NCI-H1417 (cell line): ENCODE measurements at places on chromosomes 5 and 9.
A peak's percentile ranks its signal among the peaks of the same experiment; 100 is the strongest.

DNA sequence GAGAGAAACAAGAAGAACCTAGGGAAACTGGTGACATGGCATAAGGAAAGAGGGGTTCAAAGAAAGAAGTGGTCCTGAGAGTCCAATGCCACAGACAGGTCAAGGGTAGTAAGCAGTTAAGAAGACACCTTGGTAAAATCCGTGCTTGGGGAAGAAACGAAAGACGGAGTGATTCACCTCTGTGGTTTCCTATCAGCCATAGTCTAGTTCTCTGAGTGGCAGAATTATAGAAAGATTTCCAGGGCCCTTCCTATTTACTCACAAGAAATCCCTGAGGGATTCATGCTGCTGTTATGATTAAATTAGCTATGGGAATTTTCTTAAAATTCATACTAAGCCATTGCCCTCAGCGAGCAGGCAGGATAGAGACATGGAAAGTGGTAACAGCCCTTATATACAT, 31.7 kb downstream of the IL33 start:
- DNase-seq, result no peak

GRCh38 chr5:157748760-157749461, 5.4 kb downstream of the LSM11 start:
- DNase-seq, result no peak

DNA sequence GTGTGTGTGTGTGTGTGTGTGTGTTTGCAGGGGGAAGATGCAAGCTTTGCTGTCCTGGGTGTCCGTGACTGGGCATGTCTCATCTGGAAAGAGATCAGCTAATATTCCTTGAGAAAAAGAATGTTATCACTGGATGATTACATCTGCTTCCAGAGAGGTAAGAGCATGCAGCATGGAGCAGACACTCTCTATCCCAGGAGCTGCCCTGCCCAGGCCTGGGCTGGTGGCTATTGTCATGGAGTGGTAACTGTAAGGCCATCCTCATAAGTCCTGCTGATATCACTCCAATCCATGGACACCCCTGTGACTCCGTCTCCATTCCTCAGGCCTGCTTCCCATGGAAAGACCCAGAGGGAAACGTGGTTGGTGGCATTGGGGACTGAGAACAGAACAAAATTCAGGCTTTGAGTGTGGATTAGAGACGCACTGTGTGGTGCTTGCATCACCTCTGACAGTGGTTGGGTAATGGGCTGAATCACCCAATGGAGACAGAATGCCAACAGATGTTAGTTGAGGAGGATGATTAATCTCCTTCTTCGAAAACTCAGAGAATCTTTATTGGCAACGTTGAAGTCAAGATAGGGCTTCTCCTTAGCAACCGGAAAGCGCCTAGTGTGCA, 52.0 kb upstream of the KCNIP1 start:
- DNase-seq, result no peak

DNA sequence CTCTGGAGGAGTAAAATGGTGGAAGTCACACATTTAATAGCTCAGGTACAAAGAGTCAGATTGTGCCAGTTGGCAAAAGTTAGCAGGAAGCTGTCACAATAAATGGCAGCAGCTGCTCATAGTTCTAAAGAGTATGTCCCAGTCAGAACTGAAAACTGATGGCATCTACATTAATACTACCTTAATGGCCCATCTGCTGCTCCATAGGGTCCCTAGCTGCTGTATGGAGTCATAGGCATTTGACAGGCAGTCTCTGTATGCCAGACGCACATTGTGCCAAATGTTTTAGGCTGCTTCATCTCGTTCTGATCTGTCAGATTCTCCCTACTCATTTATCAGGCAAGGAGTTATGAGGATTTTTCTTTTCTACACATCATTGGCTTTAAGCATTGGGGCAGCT, 515.8 kb upstream of the ARRDC3 start:
- DNase-seq, result peak; percentile 11

DNA sequence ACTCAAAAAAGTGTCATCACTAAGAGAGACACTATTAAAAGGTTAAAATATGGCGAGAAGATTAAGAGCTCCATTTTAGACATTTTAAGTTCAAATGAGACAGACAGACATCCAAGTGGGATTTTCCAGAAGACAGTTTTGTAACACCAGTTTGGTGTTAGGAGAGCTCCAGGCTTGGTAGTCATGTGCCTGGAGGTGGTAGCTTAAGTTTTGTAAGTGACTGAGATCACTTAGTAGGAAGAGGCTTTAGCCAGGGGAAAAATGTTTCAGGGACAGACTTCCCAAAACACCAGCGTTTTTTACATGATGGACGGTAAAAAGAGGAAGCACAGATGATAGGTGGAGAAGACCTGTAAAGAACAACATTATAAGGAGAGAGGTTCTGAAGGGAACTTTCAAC, 150.3 kb downstream of the GIN1 start:
- DNase-seq, result no peak

DNA sequence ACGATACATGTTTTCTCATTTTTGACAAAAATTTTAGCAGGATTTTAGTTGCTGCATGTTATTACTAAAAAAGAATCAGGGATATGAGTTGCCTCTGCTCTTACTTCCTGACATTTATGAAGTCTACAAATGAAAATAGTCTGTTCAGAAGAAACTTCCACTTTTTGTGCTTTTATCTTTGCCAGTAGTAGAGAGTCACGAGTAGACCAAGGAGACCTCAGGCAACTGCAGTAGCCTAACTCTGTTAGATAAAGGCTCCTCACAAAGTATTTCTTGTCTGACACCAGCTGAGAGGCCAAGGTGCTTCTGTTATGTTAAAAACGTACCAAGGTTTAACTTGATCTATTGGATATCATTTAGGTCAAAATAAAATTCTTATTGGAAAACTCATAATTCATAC, 333.9 kb downstream of the NR2F1-AS1 start:
- DNase-seq, result no peak

DNA sequence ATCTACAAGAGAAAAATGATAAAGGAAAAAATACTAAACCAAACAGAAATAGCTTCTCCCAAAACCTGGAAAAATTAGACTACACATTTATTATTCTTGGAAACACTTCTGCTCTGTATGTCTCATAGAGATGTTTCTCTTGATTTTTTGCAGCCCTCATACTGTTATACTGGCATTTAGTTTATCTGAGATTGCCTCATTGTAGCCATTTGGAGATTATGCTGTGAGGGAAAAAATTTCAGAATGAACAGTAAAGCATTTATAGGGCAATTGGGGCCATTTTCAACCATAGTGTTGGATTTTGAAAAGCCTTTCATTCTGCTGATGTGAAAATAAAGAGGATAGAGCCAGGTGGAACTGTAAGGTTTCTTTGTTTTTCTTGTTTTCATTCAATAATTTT, 441.8 kb upstream of the RIOK2 start:
- DNase-seq, result no peak

DNA sequence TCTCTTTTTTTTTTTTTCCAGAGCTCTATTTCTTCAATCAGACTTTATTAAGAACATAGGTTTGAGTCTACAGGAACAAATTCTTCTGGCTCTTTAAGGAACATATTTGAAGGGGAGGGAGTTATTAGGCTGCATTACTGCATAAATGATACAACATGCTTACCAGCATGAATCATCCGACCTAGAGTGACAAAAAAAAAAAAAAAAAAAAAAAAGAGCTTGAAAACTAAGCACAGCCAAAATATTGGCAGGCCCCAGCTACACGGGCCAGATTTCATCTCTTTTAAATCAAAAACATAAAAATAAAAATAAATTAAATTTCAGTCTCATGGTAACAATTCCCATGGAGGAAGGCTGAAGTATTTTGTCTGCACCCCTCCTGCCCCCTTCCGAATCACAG, 26.3 kb downstream of the MSX2 start:
- DNase-seq, result no peak

- DNase-seq, result no peak
Observed at GRCh38 chr9:78363221-78363620, 66.3 kb downstream of the PSAT1 start.

DNA sequence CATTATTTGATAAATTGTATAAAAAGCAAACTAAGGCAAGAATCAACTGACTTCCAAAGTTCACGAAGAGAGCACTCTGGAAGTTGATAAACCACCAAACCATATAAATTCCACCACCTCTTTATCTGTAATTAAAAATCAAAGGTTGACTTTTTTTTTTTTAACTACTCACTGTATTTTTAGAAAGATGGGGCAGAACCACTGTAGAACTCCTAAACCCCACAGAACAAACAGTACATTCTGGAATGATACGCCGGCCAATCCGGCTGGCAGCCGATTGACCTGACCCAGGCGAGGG, 435 bp upstream of the CCNG1 start:
- DNase-seq, result no peak

GRCh38 chr9:33329979-33330378, 39.7 kb downstream of the NFX1 start:
- DNase-seq, result no peak

DNA sequence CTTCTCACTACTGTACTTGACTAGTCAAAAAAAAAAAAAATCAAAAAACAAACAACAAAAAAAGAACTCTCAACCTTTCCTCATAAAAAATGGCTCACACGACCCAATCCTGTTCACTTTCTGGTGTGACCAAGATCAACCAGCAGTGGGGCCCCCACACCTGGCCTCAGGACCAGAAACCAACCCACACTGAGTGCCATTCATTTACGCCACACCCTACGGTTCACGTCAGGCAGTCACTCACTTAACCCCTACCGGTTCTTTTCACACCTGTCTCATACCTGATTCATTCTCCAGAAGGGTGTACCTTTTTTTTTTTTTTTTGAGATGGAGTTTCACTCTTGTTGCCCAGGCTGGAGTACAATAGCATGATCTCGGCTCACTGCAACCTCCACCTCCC, 5.7 kb downstream of the SUSD1 start:
- no peak for DNase-seq

DNA sequence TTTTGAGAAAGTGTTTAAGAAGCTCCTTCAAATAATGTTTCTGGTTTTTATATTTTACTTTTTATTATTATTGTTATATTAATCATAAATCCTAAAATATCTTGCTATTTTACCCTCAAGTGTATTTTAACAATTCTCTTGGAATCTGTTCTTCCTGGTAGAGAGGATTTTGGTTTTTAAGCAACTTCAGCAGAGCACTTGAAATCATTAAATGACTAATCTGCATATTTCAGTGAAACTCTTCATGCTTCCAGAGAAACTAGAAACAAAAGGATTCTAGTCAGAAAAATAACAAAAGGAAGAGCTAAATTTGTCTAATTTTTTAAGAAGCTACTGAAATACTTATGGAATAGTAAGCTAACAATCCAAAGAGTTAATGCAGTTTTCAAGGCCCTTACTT, 1057.3 kb downstream of the TLE1 start:
- no peak for DNase-seq

GRCh38 chr9:92224177-92224576, 69.3 kb downstream of the IARS1 start:
- DNase-seq, result no peak

DNA sequence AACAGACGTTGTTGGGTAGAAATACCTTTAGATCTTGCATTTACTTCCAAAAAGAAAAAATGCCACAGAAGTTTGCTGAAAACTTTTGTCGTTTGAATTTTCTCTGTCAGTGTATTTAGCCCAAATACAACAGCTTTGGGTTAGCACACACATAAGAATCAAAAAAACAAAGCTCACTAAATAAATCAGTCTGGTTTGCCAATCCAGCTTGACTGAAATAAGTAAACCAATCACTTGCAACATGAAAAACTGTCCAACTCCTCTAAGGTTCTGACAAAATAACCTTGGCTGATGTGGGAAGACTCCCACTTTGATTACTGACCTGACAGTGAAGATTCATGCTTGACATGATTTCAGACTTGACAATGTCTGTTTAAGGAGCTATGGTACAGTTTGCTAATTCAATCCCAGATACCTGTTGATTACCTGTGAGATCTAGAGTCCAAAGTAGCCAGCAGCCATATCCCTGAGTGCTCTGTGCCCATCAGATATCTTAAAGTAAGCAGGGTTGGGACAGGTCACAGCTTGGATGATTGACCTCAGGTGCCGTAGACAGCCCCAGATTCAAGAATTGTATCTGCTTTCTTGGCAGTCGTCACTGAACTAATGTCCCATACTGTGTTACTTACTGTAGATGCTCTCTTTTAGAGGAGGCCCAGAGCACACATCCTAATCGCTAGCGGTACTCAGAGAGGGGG, 727 bp downstream of the IGIP start:
- no peak for DNase-seq

- DNase-seq, result no peak
Observed at GRCh38 chr5:15266841-15267240, 233.1 kb upstream of the FBXL7 start.

GRCh38 chr5:6328173-6328572, 50.2 kb downstream of the MED10 start:
- no peak for DNase-seq

- DNase-seq, result no peak
Observed at GRCh38 chr9:105144076-105144475, 100.4 kb upstream of the SLC44A1 start.
